ENCODE measurements at places on chromosomes 16 and 17.

GRCh38 chr16:47037396-47037745, 63.9 kb upstream of the DNAJA2 start:
- no peak for DNase-seq

- DNase-seq = no peak
These were observed 2.1 kb downstream of the SCARF1 start for GRCh38 chr17:1643293-1643998.

DNA sequence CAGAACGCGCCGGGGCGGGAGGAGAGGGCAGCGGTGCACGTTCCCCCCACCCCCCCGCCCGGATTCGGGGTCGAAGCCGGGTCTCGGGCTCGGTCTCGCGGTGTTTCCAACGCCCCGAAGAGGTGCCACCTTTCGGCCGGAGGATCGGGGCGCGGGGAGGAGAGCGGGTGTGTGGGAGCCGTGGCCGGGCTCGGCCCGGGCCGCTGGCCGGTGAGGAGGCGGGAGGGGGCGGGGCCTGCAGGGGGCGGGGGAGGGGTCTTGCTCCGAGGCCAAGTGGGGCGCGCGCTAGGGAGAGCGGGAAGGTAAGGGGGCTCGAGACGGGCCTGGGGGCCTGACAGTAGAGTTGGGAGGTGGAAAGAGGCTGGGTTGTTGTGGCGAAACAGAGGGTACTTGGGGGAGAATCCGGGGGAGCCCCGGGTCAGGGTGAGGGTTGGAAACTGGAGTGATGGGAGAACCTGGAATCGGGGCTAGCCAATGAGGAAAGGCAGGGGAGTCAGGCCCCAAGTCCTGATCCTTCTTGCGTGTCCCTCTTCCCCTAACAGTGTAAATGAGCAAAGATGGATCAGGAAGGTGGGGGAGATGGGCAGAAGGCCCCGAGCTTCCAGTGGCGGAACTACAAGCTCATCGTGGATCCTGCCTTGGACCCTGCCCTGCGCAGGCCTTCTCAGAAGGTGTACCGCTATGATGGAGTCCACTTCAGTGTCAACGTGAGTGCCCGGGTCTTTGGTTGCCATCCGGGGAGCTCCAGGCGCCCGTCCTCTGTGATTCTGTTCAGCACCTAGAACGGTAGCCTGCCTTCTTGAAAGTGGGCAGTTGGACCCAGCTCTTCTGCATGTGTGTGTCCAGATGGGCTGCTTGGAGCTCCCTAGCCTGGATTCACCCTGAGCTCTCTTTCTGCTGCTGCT, 873 bp downstream of the SETD1A start:
- DNase-seq = peak; percentile 21

DNA sequence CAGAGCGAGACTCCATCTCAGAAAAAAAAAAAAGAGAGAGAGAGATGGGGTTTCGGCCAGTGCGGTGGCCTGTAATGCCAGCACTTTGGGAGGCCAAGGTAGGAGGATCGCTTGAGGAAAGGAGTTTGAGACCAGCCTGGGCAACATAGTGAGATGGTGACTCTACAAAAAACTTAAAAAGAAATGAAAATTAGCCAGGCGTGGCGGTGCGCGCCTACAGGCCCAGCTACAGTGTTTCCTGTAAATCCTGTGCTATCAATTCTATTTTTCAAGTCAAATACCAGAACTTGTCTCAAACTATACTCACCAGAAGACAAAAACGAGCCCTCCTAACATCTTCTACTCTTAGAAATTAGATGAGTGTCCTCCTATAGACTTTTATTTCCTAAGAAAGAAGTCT, 19.3 kb downstream of the UBE2O start:
- DNase-seq = no peak

- DNase-seq = no peak
These were observed 9.9 kb upstream of the BAIAP3 start for GRCh38 chr16:1323296-1324239.

DNA sequence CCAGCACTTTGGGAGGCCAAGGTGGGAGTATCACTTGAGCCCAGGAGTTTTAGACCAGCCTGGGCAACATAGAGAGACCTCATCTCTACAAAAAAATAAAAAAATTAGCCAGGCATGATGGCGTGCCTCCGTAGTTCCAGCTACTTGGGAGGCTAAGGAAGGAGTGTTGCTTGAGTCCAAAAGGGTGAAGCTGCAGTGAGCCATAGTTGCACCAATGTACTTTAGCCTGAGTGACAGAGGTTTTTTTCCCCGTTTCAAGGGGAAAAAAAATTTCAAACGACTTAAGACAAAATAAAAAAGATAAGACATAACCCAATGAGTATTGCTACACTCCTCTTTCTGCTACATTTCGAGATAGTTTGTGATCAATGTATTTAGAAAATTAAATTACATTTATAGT, 6.8 kb downstream of the DHX8 start:
- DNase-seq = no peak

DNA sequence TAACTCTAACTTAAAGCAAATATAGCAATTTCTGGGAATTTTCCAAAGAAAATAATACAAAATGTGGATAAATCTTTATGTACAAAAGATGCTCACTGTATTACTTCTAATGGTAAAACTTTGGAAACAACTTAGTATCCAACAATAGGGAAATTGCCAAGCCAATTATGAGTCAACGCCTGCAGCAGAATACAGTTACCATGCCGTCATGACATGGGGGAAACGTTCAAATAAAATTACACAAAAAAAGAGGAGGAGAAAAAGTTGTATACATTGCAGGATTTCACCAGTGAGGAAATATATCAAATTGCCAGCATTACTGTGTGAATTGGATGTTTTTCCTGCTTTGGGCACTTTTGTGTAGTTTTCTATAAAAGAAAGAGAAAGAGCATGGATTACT, 469.6 kb downstream of the SOX9 start:
- DNase-seq = no peak

- no peak for DNase-seq
These were observed 10.8 kb downstream of the CDK5R1 start for GRCh38 chr17:32497431-32498205.

DNA sequence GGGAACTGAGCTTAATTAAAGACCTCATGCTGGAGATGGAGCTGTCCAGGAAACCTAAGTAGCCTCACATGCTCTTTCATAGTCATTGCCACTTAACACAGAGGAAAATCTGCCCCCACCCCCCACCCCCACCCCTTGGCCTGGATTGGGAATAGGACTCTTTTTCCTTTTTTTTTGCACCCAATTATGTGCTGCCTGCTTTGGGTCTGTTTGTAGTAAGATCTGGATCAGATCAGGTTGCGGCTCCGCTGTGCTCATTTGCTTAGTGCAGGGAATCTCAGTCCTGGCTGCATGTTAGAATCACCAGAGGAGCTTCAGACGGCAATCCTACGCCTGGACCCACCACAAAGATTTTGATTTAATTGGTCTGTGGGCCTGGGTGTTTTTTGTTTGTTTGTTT, 219.0 kb downstream of the UTP18 start:
- DNase-seq = no peak

DNA sequence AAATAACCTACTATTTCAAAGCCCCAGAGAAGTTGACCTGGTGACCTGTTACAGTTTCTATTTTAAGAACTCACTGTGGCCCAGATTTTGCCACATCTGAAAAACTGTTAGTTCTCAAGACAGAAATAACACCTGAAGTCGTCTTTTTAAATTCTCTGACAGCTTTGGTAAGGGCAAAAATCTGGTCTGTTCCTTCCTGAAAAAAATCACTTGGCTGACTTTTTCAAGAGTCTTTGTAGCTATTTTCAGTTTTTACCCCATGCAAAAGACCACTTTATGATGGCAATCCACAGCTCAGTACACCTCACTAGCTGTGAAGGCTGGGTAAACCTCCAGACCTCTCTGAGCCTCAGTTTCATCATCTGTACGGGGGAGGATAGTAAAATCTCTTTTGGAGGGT, 60.7 kb upstream of the SREBF1 start:
- no peak for DNase-seq

- no peak for DNase-seq
These were observed 51.8 kb downstream of the SKAP1 start for GRCh38 chr17:48378238-48378637.

DNA sequence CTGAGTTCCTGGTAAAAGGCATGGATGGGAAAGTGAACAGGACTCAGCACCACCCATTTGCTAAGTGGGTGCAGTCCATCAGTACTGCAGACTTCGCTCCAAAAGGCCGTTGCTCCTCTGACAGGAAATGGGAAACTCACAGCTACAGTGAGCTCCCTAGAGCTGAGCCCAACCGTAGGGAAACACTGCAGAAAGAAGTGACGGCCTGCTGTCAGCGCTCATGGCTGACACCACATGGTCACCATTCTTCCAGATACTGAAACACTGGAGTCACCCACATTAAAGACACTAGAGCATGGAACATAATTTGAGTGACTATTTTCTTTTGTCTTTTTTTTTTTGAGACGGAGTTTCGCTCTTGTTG, 31.9 kb downstream of the UBE2O start:
- no peak for DNase-seq
